ENCODE measurements at places on chromosomes 4 and X.

- DNase-seq = no peak
Measured at GRCh38 chr4:7381890-7382633, 52.7 kb downstream of the PSAPL1 start.

- DNase-seq = no peak
Measured at GRCh38 chr4:75629239-75629638, 1.1 kb downstream of the CDKL2 start.

DNA sequence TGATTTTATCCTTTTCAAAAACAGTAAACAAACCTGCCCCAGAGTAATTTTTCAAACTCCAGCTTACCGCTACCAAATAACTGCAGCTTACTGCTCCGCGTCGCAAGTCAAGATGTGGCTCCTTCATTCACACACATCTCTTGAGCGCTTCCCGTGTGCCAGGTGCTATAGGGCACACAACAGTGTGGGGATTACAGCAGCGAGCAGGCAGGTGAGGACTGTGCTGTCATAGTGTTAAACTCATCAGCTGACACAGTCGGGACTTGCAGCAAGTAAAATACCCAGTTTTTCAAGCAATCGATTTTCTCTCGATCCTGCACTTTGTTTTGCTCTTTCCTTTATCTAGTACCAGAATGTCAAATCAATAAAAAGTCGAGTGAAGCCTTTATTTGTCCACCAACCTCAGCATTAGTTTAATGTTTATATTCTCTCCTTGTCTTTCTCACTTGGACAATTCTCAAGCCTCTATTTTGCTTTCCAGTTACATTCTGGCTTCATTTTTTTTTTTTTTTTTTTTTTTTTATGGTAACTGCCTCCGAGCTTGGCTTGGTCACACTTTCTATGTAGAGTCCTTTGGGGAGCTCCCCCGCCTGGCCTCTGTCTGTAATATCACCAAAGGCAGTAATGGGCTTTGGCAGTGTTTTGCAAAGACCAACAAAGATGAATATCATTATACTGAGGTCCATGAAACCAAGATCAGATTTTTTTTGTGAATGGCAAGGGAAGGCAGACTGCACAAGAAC is 8.3 kb upstream of the ASB5 start:
- DNase-seq = peak; percentile 20

GRCh38 chrX:129574214-129574613 is 34.2 kb downstream of the OCRL start:
- DNase-seq = no peak

DNA sequence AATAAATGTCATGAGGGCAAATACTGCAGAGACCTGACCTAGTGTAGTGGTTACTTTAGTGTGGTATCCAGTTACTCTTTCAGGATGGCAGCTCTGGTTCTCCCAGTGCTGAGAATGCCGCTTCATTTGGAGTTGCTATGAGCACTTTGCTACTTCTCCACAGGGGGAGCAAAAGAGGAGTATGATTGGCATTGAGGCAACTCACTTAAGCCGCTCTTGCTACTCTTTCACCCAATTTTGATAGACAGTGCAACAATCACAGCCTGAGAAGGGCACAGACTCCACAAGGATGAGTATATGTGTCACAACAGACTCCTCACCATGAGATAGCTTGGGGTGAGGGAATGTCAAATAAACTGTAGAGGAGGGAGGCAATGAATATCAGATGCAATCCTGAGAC is 81.2 kb downstream of the NPY1R start:
- no peak for DNase-seq

DNA sequence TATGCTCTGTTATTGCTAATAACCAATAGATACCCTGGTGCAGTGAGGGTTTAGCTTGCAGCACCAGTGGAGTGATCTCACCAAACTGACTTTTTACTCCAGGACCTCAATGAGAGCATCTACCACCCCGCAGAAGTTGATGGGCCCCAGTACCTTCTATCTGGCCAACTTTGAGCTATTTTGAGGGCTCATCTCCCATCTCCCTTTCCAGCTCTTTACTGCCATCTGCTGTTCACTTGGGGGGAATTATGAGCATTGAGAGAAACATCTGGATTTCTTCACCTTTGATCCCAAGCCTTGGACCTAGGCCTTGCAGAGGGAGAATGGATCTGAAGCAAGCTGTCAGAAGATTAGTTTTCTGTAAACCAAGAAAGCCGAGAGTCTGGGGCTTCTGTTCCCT is 143.6 kb downstream of the TMEM164 start:
- no peak for DNase-seq

DNA sequence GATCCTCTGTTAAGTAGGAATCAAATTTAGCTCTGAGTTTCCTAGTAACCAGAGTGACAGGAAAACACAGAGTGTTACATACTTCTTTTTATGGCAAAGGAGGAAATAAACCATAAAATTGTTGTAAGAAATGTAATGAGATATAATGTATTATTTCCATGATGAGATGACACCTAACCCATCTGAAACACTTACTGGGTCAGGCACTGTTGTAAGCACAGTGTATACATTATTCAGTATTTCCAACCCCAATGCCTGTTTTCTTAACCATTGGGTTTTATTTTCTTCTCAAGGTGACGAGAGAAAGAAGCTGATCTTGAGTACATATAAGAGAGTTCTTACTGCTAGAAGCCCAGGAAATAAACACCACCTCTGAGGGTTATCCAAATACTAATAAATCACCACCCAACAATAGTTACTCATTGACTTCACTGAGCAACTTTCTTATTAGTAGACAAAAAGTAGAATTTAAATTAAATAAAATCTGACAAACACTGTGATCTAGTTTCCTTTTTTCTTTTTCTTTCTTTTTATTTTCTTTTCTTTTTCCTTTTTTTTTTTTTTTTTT is 4.2 kb upstream of the ENAM start:
- DNase-seq = no peak

- no peak for DNase-seq
Measured at GRCh38 chr4:60934566-60935295, 265.4 kb upstream of the ADGRL3 start.

All from HuH-7.5 (cell line).